CD4-positive, alpha-beta T cell treated with Interleukin-2 at 100 ng/mL for 4 hours (primary cell): ENCODE measurements at places on chromosomes 6 and 20.

- DNase-seq, result no peak
These were observed 18.0 kb upstream of the PACSIN1 start for GRCh38 chr6:34447910-34448309.

- DNase-seq, result no peak
These were observed 70.7 kb downstream of the PDE7B start for GRCh38 chr6:135922174-135922573.

- DNase-seq, result no peak
These were observed 253.4 kb downstream of the PRL start for GRCh38 chr6:22043284-22043962.

- no peak for DNase-seq
These were observed 31.8 kb upstream of the DAAM2 start for GRCh38 chr6:39760226-39760952.

GRCh38 chr6:138803861-138804260 lies 8.0 kb downstream of the ECT2L start:
- no peak for DNase-seq

DNA sequence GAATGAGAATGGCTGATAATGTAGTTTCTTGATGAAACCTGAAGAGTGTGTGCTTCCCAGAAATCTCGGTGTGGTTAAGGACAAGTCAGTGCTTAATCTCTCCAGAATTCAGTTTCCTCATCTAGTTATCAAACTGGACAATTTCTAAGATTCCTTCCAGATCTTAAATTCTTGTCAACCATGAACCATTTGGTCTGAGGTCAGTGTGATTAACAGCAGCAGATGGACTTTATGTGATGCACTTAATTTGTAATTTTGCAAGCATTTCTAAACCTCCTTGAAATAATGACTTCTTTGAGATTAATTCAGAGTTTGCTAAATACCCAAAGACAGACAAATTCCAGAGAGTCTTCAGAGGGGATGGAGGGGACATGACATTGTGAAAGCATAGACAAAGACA lies 160.3 kb downstream of the KIF16B start:
- DNase-seq, result no peak

DNA sequence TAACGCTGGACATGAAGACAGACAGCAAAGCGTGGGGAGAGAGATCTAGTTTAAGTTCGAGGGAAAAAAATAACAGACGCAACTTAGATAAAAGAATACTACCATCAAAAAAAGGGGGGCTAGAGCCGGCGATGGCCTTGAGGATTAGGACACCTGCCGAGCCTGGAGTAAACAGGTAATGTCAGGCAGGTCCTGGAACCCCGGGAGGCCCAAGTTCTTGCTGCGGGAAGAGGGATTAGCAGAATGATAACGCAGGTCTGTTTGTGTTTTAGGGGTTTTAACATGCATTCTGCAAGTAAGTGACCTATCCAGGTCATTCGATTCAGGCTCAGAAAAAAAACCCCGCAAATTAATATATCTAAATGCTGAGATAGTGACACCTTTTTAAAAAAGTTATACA lies 754 bp upstream of the TMEM170B start:
- DNase-seq, result no peak

- DNase-seq, result no peak
These were observed 8.2 kb downstream of the ASXL1 start for GRCh38 chr20:32366380-32366779.

DNA sequence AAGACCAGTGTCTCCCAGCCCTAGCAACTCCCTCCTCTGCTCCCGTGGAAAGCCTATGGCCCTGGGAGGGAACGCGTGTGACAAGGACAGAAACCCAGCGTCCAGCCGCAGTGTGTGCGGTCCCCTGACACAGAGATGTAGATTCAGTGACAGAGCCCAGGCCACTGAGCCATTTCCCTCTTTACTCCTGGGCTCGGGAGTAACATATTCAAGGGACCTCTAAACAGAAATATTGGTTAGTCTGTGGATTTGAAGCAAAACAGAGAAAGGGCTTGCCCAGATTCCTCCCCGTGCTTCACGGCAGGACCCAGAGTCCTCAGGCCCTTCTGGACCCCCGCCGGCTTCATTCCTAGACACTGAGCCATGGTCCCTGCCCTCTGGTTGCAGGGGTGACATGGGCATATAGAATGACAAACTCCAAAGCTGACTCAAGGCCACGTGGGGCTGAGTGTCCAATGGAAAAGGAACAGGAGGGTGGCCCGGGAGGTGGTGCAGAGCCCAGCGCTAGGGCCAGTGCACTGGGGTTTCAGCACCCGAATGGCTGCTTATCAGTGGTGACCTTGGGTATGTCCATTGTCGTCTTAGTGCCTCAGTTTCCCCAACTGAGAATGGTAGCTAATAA lies 248.2 kb downstream of the QKI start:
- DNase-seq, result no peak

GRCh38 chr6:99868074-99868702 lies 125.8 kb downstream of the MCHR2 start:
- DNase-seq, result peak; percentile 63
